ENCODE measurements at places on chromosomes 1 and 21. TPM values are rescaled to one million over a fixed set of nuclear protein-coding genes. Genes with fewer than 3 reads are reported as not detected.

GRCh38 chr1:10424651-10425050, 5.6 kb upstream of the CENPS start:
- no peak for DNase-seq

GRCh38 chr1:20348326-20348915, 57.7 kb downstream of the VWA5B1 start:
- DNase-seq, result no peak

- DNase-seq, result no peak
These were observed 47.9 kb downstream of the SERBP1 start for GRCh38 chr1:67382292-67382691.

- no peak for DNase-seq
These were observed 12.6 kb downstream of the LRRC8D start for GRCh38 chr1:89833183-89834082.

GRCh38 chr1:38819040-38819439, 40.5 kb downstream of the RRAGC start:
- no peak for DNase-seq

DNA sequence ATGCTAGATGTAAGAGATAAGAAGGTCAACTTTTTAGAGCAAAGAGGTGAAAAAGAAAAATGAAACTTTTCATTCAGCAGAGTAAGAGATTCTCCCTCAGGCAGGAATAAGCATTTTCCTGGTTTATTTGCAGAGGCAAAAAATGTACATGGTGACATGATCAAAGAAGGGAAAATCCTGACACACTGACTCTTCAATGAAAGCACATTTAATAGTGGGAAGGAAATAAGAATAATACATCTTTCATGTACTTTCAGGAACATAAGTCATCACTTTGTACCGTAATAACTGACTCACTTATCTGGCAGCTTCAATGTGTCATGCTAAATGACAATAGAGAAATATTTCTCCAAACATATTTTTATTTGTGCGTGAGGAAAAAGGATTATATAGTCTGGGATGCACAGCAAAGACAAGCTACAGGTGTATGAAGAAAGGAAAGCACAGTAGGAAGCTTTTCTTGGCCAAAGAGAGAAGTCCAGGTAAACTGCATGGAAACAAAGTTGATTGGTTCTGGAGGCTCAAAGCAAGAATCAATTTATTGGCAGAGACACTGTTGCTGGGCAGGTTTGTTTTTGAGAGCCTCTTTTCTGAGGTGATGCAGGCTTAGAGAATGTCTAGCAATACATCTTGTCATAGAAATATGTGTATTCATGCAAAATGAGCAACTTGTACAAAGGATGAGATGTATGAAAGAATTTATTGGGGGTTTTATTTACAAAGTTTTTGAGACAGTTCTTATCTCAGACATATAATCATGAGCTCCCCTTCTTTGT, 1409.0 kb downstream of the PLA2G4A start:
- DNase-seq, result peak; percentile 70

DNA sequence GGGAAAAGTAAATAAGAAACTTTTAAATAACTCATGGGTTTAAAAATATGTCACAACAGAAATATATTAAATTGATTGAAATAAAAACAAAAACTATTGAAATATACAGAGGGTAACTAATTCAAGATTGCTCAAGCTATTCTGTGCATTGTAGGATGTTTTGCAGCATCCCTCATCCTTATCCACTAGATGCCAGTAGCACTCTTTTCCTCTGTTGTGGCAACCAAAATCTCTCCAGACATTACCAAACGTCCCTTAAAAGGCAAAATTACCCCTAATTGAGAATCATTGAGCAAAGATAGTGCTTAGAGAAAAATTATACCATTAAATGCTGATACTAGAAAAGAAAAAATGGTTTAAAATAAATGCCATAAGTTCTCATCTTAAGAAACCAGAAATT, 682.6 kb downstream of the RWDD3 start:
- no peak for DNase-seq

GRCh38 chr1:2079396-2080085, 29.3 kb downstream of the PRKCZ start:
- no peak for DNase-seq

DNA sequence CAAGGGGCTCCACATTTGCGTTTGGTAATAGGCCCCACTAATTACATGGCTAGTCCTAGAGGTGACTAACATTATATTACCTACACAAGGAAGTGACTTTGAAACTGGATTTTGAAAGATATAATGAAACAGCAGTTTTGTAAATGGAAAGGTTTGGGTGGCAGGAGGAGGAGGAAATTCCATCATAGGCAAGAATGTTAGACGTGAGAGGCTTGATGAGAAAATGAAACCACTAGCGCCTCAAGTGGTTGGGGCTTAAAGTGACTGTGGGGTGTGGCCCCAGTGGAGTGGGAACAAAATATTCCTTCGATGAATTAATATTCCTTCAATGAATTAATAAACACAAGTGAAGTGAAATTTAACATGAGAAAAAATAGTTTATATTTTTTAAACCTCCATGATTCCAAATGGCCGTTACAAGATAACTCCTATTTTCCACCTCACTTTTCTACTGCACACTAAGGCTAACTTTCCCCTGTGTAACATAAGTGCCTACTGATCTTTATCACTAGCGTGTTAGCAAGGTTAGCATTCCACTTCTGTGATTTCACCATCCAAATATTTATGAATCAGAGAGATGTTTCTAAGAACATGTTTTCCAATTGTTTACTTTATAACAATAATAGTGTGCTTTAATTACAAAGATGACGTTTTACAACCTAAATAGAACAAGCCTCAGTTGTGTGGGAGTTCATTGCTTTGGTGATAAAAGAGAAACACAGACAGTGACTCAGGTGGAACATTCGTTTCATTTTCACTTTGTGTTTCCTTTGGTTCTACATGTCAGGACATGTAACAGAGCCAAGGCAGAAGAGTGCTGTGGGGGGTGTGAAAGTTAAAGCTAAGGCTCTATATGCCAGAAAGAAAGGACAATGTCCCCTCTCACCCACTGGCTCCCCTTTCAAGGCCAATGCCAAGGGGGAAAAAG, 12.5 kb upstream of the ATF3 start:
- peak; percentile 98 for DNase-seq

GRCh38 chr1:59570524-59570923, 244.2 kb upstream of the HOOK1 start:
- DNase-seq, result no peak

DNA sequence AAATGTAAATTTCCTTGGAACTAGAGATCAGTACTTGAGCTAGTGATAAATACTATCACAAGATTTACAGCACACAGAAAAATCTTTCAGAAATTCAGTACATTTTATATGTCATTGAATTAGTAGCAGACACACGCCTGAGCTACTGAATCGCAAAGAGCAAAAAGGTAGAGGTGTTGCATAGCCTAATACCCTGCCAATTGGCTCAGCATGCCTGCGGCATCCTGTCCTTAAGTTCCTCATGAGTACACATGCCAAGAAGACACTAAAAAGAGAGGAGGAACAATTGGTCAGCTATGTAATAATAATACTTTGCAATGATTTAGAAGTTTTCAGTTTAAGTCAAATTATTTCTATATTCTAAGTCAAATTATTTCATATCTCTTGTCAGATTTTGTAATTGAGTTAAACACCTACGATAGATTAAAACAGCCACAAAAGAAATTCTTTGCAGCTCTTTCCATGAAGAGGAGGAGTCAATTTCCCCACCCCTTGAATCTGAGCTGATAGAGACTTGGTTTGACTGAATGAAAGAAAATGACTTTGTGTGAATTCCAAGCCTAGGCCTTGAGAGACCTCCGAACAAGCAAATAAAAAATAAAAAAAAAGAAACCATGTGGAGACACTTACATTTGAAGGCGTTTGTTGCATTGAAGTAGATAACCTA, 36.2 kb upstream of the PKN2 start:
- no peak for DNase-seq

DNA sequence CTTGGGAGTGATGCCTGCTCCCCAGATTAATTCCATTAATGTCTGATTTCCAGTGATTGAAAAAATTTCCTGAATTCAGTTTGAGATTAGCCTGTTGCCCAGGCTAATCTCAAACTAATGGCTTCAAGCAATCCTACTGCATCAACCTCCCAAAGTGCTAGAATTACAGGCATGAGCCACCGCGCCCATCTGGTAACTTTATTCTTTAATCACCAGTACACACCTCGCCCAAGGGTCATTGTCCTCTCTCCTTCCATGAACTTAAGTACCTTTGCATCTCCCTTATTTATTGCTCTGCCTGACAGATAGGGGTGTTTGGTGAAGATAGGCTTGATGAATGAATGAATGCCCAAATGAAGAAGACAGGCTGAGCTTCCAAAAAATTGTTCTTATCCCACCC, 366.5 kb downstream of the SIPA1L2 start:
- no peak for DNase-seq

GRCh38 chr1:2921970-2922686, 99.1 kb upstream of the ACTRT2 start:
- DNase-seq, result no peak

- no peak for DNase-seq
These were observed 2.9 kb upstream of the HTR6 start for GRCh38 chr1:19661721-19662228.

GUCA2A gene
- total RNA-seq, result not detected

PROX1 gene
- 1.3 TPM for total RNA-seq

C2CD4D gene
- total RNA-seq, result 0.17 TPM

CLCC1 gene
- 26.3 TPM for total RNA-seq

OLFML2B gene
- not detected for total RNA-seq

NPPB gene
- 0.17 TPM for total RNA-seq

NR1I3 gene
- not detected for total RNA-seq

CENPL gene
- 8.2 TPM for total RNA-seq

AGT gene
- total RNA-seq, result not detected

CYP4Z1 gene
- total RNA-seq, result not detected

OPTC gene
- total RNA-seq, result not detected

B3GALT2 gene
- not detected for total RNA-seq

KRTAP7-1 gene
- not detected for total RNA-seq

S100A9 gene
- total RNA-seq, result 95.5 TPM
